ENCODE measurements at places on chromosomes 7 and 10. TPM values are rescaled to one million over a fixed set of nuclear protein-coding genes. Genes with fewer than 3 reads are reported as not detected.

DNA sequence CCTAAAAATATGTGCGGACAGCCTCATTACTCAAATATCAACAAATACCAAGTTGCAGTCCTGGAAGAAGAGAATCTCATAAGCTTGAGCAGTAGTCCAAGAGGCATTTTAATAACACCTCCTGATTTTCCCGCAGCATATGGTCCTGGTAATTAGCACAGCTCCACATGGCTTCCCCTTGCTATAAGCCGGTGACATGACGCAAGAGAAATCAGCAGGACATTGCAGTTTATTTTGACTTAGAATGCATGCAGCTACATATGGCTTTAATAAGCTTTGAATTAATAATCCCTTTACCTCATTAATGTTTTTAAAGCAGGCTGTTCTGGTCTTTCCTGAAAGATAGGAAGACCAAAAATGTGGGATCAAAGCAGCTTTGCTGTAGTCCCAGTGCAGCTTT is 137.6 kb downstream of the RAMP3 start:
- no peak for DNase-seq

DNA sequence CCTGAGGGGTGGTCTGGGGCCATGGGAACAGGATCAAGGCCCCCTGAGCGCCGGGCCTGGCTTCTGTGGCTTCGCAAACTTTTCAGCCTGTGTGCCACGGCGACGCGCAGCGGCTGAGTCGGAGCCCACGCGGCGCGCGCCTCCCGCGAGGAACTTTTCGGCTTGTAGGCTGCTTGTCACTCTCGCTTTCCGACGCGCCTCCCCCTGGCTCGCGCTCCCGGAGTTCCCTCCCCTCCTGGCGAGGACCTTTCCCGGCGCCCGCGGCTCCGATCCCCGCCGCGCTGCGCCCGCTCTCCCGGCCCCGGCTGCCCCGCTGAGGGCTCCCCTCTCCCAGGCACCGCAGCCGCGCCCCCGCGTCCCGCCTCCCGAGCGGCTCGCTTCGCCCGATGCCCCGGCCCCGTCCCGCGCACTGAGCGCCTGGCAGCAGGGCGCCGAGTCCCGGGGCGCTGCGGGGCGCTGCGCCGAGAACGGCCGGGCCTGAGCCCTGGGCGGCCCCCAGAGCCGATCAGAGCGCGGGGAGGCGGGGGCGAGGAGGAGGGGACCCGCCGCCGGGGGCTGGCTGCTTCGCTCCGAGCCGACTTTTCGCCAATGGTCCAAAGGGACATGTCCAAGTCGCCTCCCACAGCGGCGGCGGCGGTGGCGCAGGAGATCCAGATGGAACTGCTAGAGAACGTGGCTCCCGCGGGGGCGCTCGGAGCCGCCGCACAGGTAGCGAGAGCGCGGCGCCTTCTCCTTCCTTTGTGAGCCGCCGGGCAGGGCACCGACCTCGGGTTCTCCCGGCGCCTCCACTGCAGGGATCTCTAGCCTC is at the start of gene CACNB2:
TSS of gene CACNB2 (plus strand) at position 276 of the 808 bp plus-strand sequence.
- no peak for DNase-seq

Gene FKBP14
- polyA plus RNA-seq = 18.3 TPM

Gene PRPS1L1
- polyA plus RNA-seq = not detected

Gene SPDYE2
- not detected for polyA plus RNA-seq

Gene PPP1R17
- not detected for polyA plus RNA-seq
